Coronary artery (tissue), 2 donors: ENCODE measurements at places on chromosomes 6 and 20.

GRCh38 chr6:170004585-170005210 lies 253.3 kb downstream of the ERMARD start:
- no peak for DNase-seq

GRCh38 chr20:49610691-49611538 lies 43.0 kb upstream of the PTGIS start:
- no peak for DNase-seq

DNA sequence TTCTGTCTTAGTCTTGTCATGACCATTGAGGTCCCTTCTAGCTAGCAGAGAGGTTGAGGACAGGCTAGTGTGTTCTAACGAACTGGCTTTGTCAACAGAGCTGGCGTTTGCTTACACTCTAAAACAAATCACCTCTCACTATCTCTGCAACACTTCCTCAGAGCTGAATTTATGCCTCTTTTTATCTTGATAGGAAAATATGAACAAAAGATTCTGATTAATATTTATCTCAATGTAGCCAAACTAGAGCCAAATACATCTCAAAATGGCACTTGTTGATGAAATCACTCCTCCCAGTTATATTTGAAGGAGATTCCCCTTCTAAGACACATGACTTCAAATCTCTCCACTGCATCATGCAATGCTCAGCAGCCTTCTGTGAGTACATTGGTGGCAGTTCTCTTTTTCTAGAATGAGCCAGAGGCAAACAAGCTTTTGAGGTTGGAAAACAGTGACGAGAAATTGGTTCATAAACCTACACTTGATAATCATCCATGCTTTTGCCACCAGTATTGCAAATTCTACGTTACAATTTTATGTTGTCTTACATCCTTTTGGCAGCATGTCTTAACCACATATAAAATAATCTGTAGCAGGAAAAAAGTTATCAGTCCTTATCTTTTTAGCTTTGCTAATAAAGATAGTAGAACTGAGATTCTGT lies 615.7 kb upstream of the CITED2 start:
- DNase-seq, result no peak

- no peak for DNase-seq
Measured at GRCh38 chr20:7248281-7249201, 481.1 kb downstream of the BMP2 start.

DNA sequence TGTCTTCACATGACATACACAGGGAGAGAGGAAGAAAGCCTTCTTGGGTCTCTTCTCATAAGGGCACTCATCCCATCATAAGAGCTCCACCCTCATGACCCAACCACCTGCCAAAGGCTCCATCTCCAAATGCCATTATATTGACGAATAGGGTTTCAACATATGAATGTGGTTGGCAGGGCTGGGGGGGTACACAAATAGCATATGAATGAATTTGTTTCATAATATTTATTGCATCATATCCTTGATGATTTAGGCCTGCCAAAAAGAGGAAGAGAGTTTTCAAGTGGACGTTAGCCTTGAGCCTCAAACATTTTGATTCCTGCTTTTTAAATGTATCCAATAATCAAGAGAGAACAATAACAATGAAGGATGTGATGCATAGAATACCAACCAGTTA lies 26.2 kb upstream of the OPRM1 start:
- no peak for DNase-seq

DNA sequence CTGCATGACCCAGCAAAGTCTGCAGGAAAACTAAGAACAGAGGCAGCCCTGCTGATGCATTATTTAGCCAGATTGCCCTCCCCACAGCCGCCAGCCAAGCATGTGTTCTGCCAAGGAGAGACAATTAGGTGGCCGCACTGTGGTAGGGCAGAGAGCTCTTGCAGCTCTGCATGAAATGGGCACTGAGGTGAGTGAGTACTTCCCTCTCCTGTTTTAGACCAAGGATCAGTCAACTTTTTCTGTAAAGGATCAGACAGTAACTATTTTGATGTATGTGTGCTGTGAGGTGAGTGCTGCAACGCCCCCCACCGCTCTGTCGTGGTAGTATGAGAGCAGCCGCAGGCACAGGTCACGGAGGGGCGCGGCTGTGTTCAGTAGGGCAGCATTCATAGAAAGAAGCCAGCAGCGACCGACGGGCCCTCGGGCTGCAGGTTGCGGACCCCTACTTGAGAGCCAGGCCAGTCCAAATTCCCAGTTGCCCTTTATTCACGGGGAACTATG lies 23.8 kb upstream of the FAM50B start:
- DNase-seq, result peak; percentile 87
